Thyroid gland (tissue), 4 donors: ENCODE measurements at places on chromosomes 11 and 22.
A peak's percentile ranks its signal among the peaks of the same experiment; 100 is the strongest.

DNA sequence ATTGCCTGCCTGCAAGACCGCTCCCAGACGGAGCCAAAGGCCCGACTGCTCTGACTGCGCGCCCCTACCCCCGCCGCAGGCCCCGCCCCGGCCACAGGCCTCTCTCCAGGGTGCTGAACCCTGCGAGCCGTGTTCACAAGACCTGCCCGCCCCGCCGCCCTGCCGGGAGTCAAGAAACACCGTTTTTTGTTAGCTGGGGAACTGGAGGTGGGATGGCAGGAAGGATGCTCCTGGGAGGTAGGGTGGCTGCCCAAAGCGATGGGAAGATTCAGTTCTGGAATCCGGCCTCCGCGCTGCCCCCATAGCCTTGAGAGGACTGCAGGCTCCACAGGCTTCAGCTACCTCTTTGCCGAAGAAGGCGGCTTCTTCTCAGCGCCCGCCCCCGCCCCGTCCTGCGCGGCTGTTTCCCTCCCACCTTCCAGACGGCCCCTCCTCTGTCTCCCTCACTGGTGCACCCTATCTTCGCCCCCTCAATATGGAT is 2.7 kb upstream of the PDE2A start:
- peak; percentile 75 for DNase-seq

- DNase-seq: no peak
Observed at GRCh38 chr11:45141631-45142030, 4.8 kb upstream of the PRDM11 start.

DNA sequence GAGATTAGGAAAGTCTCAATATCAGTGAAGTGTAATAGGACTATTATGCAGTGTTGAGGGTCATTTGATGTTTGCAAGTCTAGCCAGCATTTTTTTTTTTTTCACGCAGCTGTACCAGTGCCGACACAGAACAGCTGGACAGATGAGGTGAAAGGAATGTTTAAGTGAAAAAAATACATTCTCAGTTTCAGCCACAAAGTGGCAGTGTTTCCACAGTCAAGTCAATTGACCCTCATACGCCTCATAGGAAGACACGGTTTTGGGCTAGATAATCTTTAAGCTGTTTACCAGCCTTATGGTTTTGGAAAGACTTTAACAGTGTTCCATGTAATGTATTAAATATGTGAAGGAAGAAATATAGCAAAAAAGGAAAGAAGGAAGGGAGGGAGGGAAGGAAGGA is 349.9 kb upstream of the ANO3 start:
- no peak for DNase-seq

GRCh38 chr22:23100124-23100801 is 29.9 kb downstream of the GNAZ start:
- no peak for DNase-seq

GRCh38 chr11:73866095-73866579 is 10.5 kb downstream of the COA4 start:
- no peak for DNase-seq

- no peak for DNase-seq
Observed at GRCh38 chr22:20619045-20619892, 111.9 kb downstream of the MED15 start.

DNA sequence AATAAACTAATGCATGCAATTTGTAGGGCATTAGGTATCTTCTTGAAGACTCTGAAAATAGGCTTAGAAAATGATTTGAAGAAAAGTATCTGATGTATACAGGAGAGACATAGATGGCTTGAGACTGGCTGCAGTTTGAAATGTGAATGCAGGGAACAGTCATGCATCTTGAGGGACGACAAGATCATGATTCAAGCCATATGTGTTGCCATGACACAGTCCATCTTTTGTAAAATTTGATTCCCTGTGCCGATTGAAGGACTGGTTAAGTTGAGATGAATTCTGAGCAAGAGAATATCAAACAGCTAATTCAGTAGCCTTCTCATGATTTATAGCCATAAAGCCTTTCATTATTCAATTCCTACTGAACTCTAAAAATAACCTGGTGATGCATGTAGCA is 231.6 kb downstream of the CASP12 start:
- no peak for DNase-seq

DNA sequence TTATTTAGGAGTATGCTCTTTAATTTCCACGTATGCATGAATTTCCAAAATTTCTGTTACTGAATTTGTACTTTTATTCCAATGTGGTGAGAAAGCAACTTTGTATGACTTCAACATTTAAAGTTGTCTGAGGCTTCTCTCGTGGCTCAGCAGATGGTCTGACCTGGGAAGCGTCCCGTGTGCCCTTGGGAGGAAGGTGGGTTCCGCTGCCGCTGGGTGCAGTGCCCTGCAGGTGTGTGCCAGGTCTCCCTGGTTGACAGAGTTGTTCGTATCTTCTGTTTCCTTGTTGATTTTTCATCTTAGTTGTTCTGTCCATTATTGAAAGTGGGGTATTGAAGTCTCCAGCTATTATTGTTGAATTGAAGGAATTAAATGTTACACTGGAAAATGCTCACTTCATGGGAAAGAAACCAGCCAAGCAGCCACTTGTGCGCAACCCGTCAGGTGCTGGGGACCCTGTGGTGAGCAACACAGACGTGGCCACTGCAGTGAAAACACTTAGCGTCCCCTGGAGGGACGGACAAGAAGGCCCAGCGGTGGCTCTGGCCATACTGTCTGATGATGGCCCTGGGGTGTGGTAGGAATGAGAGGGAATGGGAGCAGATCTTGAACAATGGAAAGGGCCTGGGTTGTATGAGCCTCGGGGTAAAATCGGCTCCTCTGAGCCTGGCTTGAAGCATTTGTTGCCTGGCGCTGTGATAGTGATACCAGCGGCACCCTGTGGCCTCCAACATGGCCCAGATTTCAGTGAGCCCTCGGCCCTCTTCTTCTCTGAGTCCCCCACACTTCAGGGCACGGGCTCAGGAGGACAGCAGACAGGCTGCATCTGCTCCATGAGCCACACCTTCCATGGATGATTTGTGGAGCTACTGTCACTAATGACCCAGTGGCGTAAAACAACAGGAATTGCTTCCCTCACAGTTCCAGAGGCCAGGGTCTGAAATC is 31.5 kb upstream of the KRTAP5-7 start:
- no peak for DNase-seq

DNA sequence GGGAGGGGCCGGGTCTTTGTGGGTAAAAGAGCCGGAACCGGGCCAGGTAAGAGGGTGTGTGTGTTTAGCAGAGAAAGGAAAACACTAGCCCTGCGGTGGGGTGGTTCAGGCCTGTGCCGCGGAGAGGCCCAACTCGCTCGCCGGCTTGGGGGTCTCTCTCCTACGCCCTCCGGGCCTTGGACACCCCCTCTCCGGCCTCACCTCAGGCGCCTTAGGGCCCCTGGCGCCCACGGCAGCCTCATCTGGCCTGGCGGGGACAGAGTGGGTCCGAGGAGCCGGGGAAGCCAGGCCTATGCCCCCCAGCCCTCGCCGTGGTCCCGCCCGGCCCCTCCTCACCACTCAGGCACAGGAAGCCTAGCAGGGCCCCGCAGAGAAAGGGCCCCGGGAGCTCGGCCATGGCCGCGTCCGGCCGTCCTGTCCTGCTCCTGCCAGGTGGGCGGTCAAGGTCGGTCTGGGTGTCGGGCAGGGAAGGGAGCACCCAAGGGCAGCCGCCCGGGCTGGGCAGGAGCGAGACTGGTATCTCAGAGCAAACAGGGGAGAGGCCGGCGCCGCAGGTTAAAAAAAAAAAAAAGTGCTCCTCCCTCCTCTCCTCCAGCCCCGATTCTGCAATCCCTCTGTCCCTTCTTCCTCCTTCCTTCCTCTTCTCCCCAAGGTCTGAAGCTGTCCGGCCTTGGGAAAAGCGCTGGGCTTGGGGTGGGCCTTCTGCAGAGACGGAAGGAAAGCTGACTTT is at the start of gene VSIG2:
VSIG2 (minus strand) TSS at position 515 of the 730 bp plus-strand sequence; CDS start at position 397, 118 bp downstream.
- peak; percentile 73 for DNase-seq

- no peak for DNase-seq
Observed at GRCh38 chr11:2128511-2129307, 10.5 kb downstream of the IGF2 start.

GRCh38 chr22:17921871-17922821 is 102.2 kb downstream of the MICAL3 start:
- peak; percentile 89 for DNase-seq

GRCh38 chr11:17277024-17277584 is 565 bp downstream of the NUCB2 start:
- no peak for DNase-seq

- DNase-seq: no peak
Observed at GRCh38 chr22:36913427-36914389, at the start of gene CSF2RB. TSS of gene CSF2RB (plus strand) at chr22:36913628. CDS start at chr22:36922208, 8,580 bp downstream.
